ENCODE measurements at places on chromosomes 4 and X.

GRCh38 chr4:29983890-29984289 is 736.3 kb upstream of the PCDH7 start:
- DNase-seq: no peak

DNA sequence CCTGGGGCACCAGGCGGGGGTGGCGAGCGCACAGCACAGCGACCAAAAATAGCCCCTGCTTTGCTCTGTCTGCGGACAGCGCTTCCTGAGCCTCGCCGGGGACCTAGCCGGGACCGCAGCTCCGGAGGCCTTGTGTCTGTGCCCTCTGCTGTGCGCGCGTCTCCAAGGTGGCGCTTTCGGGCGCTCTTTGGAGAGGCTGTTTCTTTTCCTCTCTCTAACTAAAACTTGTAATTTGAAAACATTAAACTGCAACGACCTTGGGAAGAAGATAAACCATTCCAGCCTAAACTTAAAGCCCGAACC is 3.4 kb downstream of the ARX start:
- no peak for DNase-seq

- no peak for DNase-seq
These were observed 13.2 kb downstream of the CLNK start for GRCh38 chr4:10671366-10671765.

GRCh38 chr4:165207016-165207430 is 338 bp upstream of the KLHL2 start:
- DNase-seq: peak; percentile 61

- peak; percentile 0 for DNase-seq
These were observed 177.7 kb downstream of the RBM46 start for GRCh38 chr4:154958621-154959358.

- no peak for DNase-seq
These were observed 372.9 kb downstream of the KLHL13 start for GRCh38 chrX:117743469-117744251.

- no peak for DNase-seq
These were observed 174.5 kb upstream of the C1QTNF7 start for GRCh38 chr4:15253349-15253748.

- DNase-seq: no peak
These were observed 159.9 kb downstream of the PCDH7 start for GRCh38 chr4:30879855-30880598.

- no peak for DNase-seq
These were observed 173.4 kb downstream of the RTL9 start for GRCh38 chrX:110531873-110532580.

Measured in amygdala (tissue), 56 donors.